ENCODE measurements at places on chromosomes 2 and 18.

DNA sequence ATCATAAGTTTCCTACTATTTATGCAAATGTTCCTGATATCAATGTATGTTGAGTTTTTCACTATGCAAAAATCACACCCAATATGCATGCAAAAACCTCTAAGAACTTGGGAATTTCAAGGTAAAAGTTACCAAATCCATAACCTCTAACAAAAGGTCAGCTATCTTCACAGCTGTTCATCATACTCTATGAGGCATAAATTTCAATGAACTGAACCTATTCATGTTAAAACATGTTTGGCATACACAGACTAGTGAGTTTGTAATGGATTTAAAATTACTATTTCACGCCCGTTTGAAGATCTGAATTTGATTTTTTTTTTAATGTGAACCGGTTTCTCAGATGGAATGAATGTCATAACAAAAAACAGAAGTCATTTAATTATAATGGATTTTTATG is 100.2 kb downstream of the ATAD2B start:
- DNase-seq: no peak

DNA sequence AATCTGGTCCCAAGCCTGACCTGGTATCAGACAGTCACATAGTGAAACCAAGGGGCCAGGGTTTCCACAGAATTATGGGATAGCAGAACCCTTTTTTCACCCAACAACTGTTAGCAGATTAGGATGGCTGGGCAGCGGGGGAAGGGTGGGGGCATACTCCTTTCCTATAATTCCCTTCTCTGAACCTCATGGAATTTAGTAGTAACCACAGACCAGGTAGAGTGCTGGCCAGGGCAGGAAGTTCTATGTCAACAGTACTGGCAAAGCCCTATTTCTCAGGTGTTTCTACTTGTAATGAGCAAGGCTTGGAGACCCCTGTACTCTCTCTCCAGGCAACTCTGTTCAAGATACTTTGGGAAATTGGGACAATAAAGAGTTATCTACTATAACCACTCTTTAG is 174.6 kb downstream of the THADA start:
- DNase-seq: no peak

GRCh38 chr18:46320928-46321711 is 216.9 kb downstream of the HAUS1 start:
- no peak for DNase-seq

DNA sequence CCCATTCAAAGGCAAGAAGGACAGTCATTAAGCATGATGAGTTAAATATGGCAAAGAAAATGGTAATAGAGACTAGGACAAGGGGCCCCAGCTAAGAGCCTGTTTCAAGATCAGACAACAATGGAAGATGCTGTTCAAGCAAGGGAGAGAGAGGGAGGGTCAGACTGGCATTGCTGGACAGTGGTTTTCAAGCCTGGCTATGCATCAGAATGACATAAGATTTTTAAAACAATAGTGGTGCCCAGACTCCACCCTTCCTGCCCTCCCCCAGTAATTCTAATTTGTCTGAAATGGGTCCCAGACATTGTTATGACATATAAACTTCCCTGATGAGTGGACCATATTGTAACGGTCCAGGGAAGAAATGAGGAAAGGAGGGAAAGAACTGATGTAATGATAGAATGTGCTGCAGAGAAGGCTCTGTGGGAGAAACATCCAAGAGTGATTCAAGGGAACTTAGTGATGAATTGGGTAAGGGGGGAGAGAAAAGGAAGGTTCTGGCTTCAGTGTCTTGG is 112.9 kb upstream of the TRIB2 start:
- DNase-seq: no peak

- DNase-seq: no peak
These were observed 28.5 kb downstream of the NOL4 start for GRCh38 chr18:34196256-34196655.

- no peak for DNase-seq
These were observed 115.4 kb upstream of the CDC42EP3 start for GRCh38 chr2:37786854-37787253.

DNA sequence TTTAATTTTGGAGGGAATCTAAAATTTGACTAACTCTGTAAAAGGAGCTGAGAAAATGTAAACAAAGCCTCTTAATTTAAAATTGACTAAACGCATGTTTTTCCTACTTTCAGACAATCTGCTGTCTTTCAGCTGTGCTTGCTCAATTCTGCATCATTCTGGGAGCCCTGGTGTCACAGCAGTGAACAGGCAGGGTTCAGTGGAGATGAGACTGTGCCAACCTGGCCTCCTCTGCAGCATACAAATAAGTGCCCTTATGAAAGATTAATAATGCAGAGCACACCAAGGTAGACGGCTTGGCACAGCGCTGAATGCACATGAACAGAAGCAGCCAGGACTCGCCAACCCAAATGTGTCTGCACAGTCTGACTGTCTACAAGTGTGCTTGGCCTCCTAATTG is 222.0 kb upstream of the CHAC2 start:
- no peak for DNase-seq

DNA sequence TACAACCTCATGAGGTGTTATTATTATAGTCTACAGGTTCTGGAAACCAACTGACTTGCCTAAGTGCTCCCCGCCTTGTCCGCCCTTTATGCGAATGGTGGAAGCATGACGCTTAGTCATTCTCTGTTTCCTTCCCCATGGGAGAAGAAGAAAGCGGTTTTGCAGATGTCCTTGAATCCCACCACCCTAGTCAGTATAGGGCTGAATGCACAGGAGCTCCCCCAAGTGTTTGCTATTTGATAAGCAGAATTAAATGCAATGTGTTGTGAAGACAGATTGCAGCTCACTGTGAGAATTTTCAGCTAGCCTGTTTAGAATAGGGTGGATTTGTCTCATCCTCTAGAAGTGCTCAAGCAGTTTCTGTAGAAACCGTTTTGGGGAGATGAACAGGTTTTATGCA is 652.0 kb downstream of the DCC start:
- no peak for DNase-seq

Data from naive B cell (primary cell).